ENCODE measurements at places on chromosomes 12 and 14.
A peak's percentile ranks its signal among the peaks of the same experiment; 100 is the strongest.

DNA sequence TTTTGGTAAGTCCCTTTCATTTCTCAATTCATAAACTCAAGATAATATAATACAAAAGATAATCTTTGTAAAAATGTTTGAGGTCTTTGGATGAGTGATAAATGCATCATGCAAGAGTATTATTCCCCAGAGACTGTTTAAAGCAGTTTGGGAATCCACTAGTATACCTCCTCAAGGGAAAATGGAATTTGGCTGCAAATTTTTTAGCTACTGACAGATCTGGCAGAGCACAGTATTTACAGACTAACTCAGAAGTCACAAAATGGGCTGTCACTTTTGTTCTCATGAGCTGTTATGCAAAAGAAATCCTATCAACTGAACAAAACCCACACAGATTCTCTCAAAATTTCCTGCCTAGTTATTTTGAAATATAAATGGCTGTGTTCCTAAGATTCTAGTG, 9.9 kb downstream of the SPIC start:
- H3K27me3 ChIP-seq = no peaks in the 10 kb centered on the region
- no peak for DNase-seq
- H3K36me3 ChIP-seq = no peaks in the 10 kb centered on the region
- no peaks in the 10 kb centered on the region for H3K4me1 ChIP-seq

GRCh38 chr14:24368212-24368561, 203 bp downstream of the NFATC4 start:
- no peak for DNase-seq
- H3K36me3 ChIP-seq = peaks cover 20% of the 10 kb centered on the region
- H3K27ac ChIP-seq = peak overlapping the region; percentile 72
- H3K4me3 ChIP-seq = peak overlapping the region; percentile 77

DNA sequence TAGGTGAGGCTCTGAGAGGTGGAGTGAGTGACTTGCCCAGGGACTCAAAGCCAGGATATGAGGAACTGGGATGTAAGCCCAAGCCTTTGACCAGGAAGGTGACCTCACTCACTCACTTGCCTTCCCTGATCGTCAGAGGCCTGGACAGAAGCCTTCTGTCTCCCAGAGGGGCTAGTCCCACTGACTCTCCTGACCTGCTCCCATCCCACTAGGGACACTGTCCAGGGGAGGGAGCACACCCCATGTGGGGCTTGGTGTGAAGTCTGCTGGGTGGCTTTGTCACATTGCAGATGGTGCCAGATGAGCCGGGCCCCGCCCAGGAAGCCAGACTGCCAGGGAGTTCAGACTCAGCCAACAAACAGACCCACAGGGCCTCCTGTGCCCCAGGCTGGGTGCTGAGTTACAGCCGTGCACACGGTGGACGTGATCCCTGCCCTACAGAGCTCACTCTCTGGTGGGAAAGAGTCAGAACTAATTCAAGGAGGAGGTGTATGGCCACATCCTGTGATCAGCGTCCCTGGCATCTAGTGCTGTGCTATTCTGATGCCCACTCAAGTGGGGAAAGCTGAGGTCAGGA, 28.3 kb downstream of the MMAB start:
- H3K4me1 ChIP-seq = peaks cover 3% of the 10 kb centered on the region
- no peak overlapping the region for H3K4me3 ChIP-seq
- H3K36me3 ChIP-seq = no peaks in the 10 kb centered on the region
- H3K27me3 ChIP-seq = no peaks in the 10 kb centered on the region
- DNase-seq = no peak
- H3K27ac ChIP-seq = no peak overlapping the region

DNA sequence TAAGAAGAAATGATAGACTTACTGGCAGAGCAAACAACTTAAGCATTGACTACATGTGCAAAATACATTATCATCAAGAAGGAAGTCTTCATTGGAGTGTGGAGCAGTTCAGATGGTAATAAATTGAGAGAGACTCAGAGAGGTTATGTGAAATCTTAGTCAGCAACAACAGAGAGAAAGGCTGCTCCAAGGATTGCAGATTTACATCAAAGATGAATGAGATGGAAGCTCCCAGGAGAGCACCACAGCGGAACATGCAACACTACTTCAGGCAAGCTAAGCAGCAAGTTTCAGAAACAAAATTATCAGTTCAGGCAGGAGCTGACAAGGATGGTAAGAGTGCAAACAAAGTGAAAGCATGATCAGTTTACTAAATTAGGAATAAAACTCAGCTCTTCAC, 882.3 kb downstream of the LRFN5 start:
- no peaks in the 10 kb centered on the region for H3K36me3 ChIP-seq
- H3K4me1 ChIP-seq = no peaks in the 10 kb centered on the region
- H3K27me3 ChIP-seq = no peaks in the 10 kb centered on the region

DNA sequence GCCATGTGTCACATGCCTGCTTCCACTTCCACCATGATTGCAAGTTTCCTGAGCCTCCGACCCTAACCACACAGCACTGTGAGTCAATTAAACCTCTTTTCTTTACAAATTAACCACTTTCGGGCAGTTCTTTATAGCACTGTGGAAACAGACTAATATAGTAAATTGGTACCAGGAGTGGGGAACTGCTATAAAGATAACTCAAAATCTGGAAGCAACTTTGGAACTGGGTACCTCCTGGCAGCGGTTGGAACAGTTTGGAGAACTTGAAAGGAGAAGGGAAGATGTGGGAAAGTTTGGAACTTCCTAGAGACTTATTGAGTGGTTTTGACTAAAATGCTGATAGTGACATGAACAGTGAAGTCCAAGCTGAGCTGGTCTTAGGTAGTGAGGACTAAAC, 436.1 kb downstream of the TMEM121 start:
- no peak overlapping the region for H3K27ac ChIP-seq
- H3K27me3 ChIP-seq = no peaks in the 10 kb centered on the region
- H3K36me3 ChIP-seq = no peaks in the 10 kb centered on the region
- H3K4me1 ChIP-seq = no peaks in the 10 kb centered on the region
- no peak overlapping the region for H3K4me3 ChIP-seq
- DNase-seq = no peak

Data from trophoblast cell (in vitro differentiated cells and primary cell).